ENCODE measurements at places on chromosomes 3 and 15.

DNA sequence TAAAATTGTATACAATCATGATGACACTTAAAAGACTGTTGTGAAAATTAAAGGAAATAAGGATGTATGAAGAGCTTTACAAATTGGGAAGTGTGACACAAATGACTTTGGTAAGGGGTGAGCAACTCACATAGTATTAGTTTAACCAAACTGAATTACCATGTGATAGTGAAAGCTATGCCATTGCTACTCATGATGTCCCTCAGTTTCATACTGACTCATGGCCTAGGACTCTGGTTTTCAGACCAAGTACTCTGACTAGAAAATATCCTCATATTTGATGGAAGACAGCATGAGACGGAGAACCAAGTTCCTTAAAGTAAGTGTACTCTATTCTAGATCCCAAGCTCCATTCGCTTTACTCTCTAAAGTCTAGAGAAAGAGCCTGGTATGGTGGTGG is 203.2 kb upstream of the ICE2 start:
- no peak for DNase-seq

DNA sequence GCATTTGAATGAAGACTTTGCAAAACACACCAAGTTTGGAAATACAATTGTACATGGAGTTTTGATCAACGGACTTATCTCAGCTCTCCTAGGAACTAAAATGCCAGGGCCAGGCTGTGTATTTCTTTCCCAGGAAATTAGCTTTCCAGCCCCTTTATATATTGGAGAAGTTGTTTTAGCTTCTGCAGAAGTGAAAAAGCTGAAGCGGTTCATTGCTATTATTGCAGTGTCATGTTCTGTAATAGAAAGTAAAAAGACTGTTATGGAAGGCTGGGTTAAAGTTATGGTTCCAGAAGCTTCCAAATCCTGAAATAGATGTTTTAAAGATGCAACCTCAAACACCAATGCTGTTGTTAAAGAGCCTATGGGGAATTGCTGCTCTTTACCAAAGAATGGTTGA is 11.5 kb downstream of the HTD2 start:
- DNase-seq, result no peak

DNA sequence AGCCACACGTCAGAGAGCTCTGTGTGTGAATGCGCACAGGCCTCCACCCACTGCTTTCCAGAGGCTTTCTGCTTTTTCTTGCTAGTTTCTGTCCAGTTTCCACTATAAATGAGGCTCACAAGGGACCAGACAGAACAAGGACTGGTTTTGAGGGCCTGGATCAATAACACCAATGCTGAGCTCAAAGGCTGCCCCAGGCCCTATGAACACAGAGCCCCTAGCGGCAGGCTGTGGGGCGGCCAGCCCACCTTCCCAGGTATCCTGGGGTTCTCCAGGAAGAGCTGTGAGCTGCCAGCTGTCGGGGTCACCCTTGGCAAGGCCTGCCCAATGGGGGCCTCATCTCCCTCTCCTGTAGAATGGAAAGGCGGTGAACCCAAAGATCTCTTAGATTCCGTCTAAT is 2.2 kb upstream of the ITIH3 start:
- DNase-seq, result no peak

DNA sequence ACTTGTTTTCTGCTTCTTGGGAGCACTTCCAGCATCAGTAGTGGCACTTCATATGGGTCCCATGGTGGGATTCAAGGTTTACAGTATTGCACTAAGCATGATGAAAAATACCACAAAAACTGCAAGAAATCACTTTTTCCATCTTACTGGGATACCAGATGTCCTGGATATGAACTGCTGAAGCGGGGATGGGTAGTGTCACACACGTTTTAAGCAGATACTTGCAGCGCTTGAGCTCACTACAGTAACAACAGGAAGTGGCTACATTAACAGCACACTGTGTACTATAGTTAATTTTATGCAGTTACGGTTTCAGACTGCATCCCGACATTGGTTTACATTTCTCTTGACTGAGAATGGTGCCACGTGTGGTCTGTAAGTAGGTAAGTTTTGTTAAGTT is 3.5 kb upstream of the ISG20 start:
- DNase-seq, result no peak

DNA sequence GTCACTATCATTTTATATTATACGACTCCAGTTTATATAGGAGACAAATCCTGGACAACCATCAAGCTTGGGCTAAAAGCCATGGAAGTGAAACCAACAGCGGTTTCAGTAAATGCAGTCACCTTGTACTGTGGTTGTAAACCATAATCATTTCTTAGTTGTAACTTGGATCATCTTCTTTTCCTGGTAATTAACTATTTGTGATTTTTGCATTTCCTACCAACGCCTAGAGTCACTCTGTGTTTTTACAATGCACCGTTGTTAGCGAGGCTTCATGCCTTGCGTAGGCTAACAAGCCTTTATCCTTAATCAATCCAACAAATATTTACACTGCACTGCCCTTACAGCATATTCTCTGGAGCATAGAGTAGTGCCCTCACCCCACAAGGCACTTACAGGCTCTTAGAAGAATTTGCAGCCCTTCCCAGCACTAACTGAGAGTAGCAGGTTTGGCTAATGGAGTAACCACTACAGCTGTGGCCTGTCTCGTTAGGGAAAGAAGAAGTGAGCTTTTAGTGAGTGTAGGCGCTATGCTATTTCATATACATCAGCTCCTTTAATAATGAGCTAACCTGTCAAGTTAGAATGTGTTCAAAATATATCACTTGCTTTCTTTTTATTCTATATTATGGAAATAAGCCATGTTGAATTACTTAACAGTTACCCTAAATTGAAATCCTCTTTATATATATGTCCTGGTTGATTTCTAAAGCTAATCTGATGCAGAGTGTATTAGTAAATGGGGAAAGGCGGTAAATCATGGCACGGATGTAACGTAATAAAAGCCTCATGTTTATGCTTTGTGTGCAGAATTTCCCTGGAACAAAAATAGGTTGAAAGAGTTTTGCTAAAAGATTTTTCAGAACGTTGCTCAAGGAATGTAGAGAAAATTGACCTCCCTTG is 62.8 kb downstream of the ABHD2 start:
- DNase-seq, result peak; percentile 38

GRCh38 chr15:88378188-88378637 is 89.0 kb downstream of the MRPL46 start:
- no peak for DNase-seq

DNA sequence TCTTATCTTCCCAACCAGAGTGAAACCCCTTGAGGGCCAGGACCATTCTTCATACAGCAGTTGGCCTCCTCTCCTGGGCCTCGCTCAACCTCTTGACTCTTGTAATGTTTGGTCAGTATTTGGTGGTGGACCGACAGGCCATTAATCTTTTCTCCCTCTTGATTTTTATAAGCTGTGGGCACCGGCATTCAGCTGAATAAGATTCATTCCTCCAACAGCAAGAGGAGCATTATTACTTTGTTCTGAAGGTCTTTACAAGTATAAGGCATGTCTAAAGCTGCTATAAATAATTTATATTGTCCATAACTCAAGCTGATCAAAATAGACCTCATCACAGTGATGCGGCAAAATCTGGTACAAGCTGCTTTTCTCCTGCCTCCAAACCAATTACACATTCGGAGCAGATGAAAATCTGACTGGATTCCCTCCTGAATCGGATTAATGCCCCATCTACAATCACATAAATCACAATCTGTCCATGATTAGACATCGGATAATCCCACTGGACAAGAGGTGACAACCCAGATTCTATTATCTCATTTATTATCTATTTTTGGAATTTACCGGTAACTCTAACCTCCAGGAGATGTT is 8.4 kb upstream of the ISL2 start:
- no peak for DNase-seq

DNA sequence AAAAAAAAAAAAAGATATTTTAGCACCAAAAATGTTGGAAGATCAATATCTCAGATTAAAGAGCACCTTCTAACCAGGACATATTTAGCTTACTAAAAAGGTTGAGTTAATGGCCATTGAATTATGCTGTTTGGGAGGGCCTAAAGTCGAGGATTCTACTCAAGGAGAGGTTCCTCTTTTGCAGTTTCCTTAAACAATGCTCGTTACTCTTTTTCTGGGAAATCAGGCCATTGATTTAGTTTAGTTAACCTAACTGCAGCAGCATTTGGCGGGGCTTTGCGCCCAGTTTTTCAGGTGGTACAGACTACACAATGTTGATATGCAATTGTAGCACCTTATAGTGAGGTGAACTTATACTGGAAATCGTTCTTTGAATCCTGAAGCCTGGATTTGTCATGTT is 6.8 kb downstream of the ABHD2 start:
- DNase-seq, result no peak

All from NCI-H774 (cell line).